GM23338 (cell line): ENCODE measurements at places on chromosomes 16 and 17.

DNA sequence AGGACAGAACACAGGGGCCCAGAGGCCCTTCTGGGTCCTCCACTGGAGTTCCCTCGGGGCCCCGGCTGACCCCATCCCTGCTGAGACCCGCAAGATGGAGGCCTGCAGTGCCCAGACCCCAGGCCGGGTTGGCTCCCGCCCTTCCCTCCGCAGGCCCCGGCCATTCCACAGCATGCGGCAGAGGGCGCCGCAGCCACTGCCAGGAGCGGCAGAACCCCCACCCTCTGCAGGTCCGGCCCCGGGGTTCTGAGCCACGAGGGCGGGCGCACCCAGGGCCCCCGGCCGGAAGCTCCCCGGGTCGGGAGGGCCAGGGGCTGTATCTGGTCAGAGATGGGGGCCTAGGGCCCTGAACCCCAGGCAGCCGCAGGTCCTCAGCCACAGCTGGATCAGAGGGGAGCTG is 2.4 kb upstream of the PERCC1 start:
- no peak overlapping the region for H3K27ac ChIP-seq
- H3K4me1 ChIP-seq, result no peaks in the 10 kb centered on the region
- no peaks in the 10 kb centered on the region for H3K36me3 ChIP-seq
- H3K27me3 ChIP-seq, result no peaks in the 10 kb centered on the region
- peak; percentile 81 for DNase-seq
- no peak overlapping the region for H3K4me3 ChIP-seq

DNA sequence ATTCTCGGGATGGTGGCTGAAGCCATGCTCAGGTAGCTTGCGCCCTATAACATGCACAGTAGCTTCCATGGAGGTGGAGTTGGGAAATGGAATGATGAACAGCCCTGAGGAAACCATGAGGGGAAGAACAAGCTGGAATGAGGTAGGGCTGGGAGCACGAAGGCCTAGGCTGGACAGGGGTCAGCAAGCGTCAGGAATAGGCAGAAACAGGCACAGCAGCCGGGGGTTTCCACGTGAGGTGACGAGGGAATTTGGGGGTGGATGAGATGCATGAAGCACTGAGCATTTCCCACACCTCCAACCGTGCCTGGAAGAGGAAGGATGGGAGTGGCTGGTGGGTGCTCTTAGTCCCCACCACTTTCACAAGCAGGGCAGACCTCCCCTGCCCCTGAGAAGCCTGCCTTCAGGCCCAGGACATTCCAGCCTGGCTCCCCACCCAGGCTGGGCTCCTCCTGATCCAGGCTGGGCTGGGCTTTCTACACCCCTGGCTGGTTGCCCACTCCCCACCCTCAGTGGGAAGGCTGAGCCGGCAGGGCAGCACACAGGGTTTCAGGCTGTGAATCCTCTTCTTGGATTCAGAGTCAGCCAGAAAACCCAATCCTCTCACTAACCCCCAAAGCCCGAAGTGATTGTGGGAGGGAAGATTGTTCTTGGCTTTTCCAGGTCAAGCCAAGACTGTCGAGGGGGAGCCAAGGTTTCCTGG is 21.9 kb downstream of the PLEKHG4 start:
- no peaks in the 10 kb centered on the region for H3K4me1 ChIP-seq
- no peak overlapping the region for H3K4me3 ChIP-seq
- no peak for DNase-seq
- no peaks in the 10 kb centered on the region for H3K27me3 ChIP-seq
- H3K27ac ChIP-seq, result no peak overlapping the region

DNA sequence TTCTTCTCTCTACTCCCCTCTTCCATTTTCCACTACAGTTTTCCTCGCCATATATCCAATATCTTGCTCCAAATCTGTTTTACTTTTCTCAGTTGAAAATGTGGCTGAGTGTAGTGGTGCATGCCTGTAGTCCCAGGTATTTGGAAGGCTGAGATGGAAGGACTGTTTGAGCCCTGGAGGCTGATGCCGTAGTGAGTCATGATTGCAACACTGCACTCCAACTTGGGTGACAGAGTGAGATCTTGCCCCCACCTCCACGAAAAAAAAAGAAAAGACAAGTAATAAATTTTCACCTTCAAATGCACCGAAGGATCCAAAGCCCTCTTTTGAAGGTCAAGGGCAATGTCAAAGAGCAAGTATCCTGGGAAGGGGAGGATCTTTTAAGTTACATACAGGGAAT is 592.3 kb downstream of the TMEM114 start:
- 0 out of 2 replicates have a peak, but pooled peaks cover 4% of the 10 kb centered on the region for H3K36me3 ChIP-seq
- H3K27me3 ChIP-seq, result no peaks in the 10 kb centered on the region

- no peak overlapping the region for H3K27ac ChIP-seq
- DNase-seq, result no peak
- H3K4me3 ChIP-seq, result no peak overlapping the region
- peaks cover 4% of the 10 kb centered on the region; the same call in 1 of the 2 replicates for H3K4me1 ChIP-seq
- H3K36me3 ChIP-seq, result no peaks in the 10 kb centered on the region
Observed at GRCh38 chr17:45764479-45764878, 19.6 kb upstream of the CRHR1 start.

DNA sequence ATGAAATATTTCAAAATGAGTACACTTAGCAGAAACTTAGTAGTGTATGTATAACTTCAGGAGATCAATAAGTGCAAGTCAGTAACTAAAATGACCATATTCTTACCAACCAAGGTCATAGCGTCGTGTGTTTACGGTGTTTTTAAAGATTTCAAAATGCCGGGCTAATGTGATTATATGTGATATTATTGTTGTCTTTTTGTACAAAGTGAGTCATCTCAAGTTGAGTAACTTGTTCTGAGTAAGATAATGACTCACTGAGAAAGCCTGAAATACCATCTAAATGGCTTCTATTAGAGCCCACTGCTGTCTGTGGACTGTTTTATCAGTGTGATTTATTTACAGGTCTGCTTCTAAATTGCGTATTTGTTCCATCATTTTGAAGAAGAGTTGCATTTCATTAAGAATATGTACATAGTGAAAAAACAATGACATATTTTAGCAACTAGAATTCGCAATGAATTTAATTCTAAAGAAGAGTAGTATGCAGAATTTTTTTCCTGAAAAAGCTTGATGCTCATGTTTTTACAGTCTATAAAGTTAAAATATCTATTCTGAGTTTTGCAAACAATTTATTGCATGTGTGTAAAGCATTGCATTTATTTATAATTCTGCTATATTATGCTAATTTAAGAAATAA is 12.7 kb downstream of the KRT12 start:
- H3K4me3 ChIP-seq, result no peak overlapping the region
- no peaks in the 10 kb centered on the region for H3K36me3 ChIP-seq
- peaks cover 15% of the 10 kb centered on the region for H3K4me1 ChIP-seq
- no peak for DNase-seq

DNA sequence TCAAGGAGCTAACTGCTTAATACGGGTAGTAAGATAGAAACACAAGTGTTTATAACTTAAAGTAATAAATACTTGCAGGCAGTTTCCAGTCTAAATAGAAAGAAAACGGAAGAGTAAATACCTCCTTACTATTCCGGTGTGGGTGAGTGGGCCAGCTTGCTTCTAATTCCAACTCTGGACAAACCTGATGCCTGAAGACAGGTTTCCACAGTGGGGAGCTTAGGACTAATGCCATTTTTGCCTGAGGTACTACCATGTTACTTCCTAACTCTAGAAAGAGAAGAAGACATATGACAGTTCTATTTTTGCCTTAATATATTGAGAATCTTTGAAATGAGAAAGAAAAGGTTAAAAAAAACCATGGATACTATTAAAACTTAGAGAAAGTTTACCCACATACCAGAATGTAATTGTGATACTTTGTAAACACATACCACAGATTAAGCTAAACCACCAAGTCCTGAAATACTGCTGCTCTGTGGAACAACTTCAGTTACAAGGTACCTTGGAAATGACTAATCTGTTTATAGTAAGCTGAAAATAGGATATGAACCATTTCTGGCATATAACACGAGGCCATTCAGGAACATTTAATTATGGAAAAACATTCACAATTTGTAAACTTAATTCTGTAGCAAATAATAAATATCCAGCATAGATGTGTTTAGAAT is 70.2 kb downstream of the ZZEF1 start:
- H3K36me3 ChIP-seq, result peaks cover 3% of the 10 kb centered on the region; the same call in 1 of the 2 replicates
- no peaks in the 10 kb centered on the region for H3K4me1 ChIP-seq
- no peak overlapping the region for H3K27ac ChIP-seq
- no peak for DNase-seq
- H3K27me3 ChIP-seq, result no peaks in the 10 kb centered on the region

GRCh38 chr17:22123536-22124281 is 431.4 kb downstream of the KCNJ18 start:
- no peak for DNase-seq
- H3K36me3 ChIP-seq, result no peaks in the 10 kb centered on the region
- H3K4me1 ChIP-seq, result peaks cover 16% of the 10 kb centered on the region
- no peak overlapping the region for H3K27ac ChIP-seq

DNA sequence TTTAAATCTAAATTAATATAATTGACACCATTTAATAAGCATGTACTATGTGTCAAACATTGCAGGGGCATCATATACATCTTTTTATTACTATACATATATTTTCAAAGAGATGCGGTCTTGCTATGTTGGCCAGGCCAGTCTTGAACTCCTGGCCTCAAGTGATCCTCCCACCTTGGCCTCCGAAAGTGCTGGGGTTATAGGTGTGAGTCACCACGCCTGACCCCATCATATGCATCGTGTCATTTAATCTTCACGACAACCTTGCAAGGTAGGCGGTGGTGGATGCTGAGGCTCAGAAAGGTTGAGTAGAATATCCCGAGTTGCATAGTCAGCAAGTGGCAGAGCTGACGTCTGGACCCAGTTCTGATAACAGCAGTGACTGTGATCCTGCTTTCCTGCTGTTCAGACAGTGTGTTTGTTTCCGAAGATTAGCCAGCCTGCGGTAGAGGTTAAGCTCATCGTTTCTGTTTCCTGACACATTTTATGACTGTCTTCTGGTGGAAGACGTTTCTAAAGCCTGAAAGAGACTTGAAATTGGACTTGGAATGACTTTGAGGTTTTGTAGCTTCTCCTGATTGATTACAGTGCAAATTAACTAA is 316.6 kb downstream of the SNX29 start:
- H3K36me3 ChIP-seq, result no peaks in the 10 kb centered on the region
- no peaks in the 10 kb centered on the region for H3K4me1 ChIP-seq
- DNase-seq, result no peak
- H3K27me3 ChIP-seq, result no peaks in the 10 kb centered on the region
- H3K4me3 ChIP-seq, result no peak overlapping the region
- no peak overlapping the region for H3K27ac ChIP-seq

DNA sequence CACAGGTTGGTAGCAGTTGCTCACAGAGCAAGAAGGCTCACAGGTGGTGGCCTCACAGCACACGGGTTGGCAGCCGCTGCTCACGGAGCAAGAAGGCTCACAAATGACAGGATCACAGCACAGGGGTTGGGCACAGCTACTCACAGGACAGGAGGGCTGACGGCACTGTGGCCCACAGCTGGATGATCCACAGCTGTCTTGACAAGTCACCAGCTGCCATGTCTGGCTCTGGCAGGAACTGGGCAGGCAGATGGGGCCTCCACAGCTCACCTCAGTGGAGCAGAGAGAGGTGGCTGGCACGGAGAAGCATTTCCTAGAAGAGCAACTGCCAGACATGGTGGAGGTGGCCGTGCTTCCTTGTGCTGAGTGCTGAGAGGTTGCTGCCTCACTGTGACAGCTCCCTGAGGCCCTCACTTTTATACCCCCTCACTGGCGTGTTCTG is at the start of gene KRTAP16-1:
TSS of gene KRTAP16-1 (minus strand) at position 392 of the 442 bp plus-strand sequence. CDS start at position 336, 56 bp downstream.
- no peaks in the 10 kb centered on the region for H3K4me1 ChIP-seq
- DNase-seq, result no peak
- no peaks in the 10 kb centered on the region for H3K36me3 ChIP-seq
- H3K27ac ChIP-seq, result no peak within 1 kb of the TSS
- H3K4me3 ChIP-seq, result no peak within 1 kb of the TSS

DNA sequence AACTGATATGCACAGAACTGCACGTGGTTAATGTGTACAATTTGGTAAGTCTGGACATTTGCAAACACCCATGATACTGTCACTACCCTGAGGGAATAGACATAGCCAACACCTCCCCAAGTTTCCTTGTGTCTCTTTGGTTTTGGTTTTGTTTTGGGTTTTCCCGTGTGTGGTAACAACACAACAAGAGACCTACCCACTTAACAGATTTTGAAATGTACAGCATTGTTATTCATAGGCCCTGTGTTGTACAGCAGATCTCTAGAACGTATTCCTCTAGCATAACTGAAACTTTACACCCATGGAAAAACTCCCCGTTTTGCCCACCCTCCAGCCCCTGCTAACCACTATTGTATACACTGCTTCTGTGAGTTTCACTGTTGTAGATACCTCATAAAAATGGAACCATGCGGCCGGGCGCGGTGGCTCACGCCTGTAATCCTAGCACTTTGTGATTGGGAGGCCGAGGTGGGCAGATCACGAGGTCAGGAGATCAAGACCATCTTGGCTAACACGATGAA is 76.3 kb upstream of the TBC1D3K start:
- no peak for DNase-seq
- H3K4me3 ChIP-seq, result no peak overlapping the region
- no peaks in the 10 kb centered on the region for H3K36me3 ChIP-seq
- no peaks in the 10 kb centered on the region for H3K27me3 ChIP-seq
- H3K4me1 ChIP-seq, result peaks cover 5% of the 10 kb centered on the region; the same call in 1 of the 2 replicates

DNA sequence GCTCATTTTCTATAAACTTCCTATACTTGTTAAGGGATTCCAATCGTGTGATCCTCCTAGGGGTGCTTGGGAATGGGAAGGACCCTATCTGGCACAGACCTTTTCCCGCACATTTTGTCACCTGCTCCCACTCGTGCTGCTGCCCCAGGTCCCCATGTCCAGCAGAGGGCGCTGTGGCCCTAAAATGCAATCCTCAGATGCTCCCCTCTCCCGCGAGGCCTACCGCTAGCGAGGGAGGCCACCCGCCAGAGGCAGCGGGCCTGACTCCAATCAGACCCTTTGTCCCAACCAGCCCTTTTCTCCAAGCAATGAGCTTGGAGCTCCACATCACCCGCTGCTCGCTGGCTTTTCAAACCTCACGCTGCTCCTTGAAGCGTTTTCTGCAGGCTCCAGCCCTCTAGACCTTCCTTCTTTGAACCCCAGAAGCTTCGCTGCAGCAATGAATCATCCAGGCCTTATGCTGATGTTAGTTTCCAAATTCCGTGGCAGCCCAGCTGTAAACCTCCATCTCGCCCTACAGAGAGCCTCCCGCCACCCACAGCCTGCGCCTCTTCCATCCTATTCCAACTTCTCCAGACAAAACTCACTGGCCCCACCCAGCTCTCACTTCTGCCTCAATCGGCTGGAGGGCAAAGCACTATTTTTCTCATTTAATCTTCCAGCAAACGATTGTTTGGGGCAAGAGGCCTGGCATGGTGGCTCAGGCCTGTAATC is 23.6 kb upstream of the FZD2 start:
- H3K4me3 ChIP-seq, result no peak overlapping the region
- H3K36me3 ChIP-seq, result no peaks in the 10 kb centered on the region
- H3K27me3 ChIP-seq, result peaks cover 50% of the 10 kb centered on the region
- DNase-seq, result peak; percentile 97

GRCh38 chr16:73172241-73172972 is 124.5 kb upstream of the ZFHX3 start:
- no peaks in the 10 kb centered on the region for H3K27me3 ChIP-seq
- peaks cover 24% of the 10 kb centered on the region for H3K4me1 ChIP-seq
- no peak overlapping the region for H3K27ac ChIP-seq
- no peaks in the 10 kb centered on the region for H3K36me3 ChIP-seq
- peak; percentile 70 for DNase-seq
- no peak overlapping the region for H3K4me3 ChIP-seq

- no peaks in the 10 kb centered on the region for H3K36me3 ChIP-seq
- H3K27ac ChIP-seq, result no peak overlapping the region
- no peaks in the 10 kb centered on the region for H3K27me3 ChIP-seq
- H3K4me3 ChIP-seq, result no peak overlapping the region
- no peak for DNase-seq
Observed at GRCh38 chr17:34113089-34113488, 142.0 kb upstream of the CCL2 start.
